Upper lobe of left lung (tissue), 6 donors: ENCODE measurements at places on chromosomes 2 and 18. TPM values are rescaled to one million over a fixed set of nuclear protein-coding genes. Genes with fewer than 3 reads are reported as not detected.

DNA sequence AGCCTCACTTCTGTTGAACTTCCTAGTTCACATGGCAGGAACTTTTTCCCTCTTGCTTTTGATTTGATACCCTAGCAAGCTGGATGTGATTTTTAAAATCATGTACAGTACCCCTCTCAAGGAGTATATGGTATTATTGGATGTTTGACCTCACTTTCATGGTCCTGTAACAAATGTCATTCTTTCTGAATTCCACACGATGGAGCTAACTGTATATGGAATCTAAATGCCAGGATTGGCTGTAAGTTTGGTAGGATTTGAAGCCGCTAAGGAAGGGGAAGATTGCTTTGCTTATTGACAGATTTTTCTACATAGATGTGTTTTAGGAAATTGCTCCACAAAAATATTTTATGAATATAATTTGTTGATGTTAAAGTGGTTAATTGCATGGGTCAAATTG, 18.3 kb downstream of the MAIP1 start:
- no peak for DNase-seq

- DNase-seq, result no peak
Observed at GRCh38 chr18:13680612-13681011, 45.7 kb downstream of the FAM210A start.

Gene ANKRD30BL
- not detected for total RNA-seq

GRCh38 chr2:72940786-72941185, 23.5 kb downstream of the EMX1 start:
- DNase-seq, result no peak

GRCh38 chr2:174951745-174952144, 53.4 kb downstream of the CHN1 start:
- no peak for DNase-seq

GRCh38 chr2:98551316-98551715, 57.0 kb downstream of the COA5 start:
- no peak for DNase-seq

GRCh38 chr2:146503366-146503765, 1341.5 kb upstream of the ACVR2A start:
- DNase-seq, result no peak

GRCh38 chr2:174334278-174334715, 457 bp upstream of the SP9 start:
- no peak for DNase-seq

- DNase-seq, result no peak
Observed at GRCh38 chr2:85242321-85242720, 85.5 kb downstream of the TGOLN2 start.

DNA sequence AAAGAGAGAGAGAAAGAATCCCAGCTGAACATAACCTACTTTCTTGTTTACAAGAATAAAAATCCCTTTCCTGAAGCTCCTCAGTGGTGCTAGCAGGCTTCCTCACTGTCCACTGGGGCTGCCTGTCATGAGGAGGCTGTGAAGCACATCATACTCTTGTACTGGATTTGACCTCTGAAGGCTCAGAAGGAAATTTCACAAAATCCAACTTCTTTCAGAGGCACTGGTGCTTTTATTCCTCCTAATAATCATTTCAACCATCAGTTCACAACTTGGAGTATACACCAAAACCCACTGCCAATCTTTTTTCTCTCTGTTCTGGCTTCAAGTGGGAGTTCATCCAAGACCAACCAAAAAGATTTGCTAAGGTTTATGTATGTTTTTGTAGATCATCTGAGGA, 48.5 kb downstream of the TMX3 start:
- DNase-seq, result no peak

Gene COPS9
- total RNA-seq, result 97.2 TPM

DNA sequence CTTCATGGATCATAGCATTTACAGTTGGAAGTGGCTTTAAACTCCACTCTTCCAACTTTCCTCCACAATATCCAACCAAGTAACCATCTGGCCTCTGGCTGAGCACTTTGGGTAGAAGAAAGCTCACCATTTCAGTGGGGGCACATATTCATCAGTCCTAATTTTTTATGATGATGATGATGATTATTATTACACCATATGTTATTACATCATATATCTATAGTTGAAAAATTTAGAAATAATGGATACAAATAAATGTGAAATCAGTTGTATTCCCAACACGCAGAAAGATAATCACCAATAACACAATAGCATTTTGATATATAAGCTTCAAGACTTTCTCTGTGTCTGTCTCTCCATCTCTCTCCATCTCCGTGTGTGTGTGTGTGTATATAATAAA, 26.6 kb upstream of the ZCCHC2 start:
- no peak for DNase-seq

Gene ODC1
- 3.1 TPM for total RNA-seq

DNA sequence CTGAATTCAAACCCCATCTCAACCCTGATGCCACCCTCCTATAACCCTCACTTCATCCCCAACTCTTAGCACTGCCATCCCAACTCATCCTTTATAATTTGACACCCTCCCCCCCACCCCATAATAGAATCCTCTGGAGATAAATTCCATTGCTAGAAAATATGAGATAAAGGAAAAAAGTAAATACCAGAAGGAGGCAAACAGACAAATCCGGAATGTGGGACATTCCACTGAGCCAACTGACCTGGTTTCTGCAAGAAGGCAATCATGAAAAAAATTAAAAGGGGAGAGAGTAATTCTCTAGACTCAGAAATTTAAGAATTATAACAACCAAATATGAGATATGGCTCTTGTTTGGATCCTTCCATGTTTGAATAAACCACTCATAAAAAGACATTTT, 132.4 kb downstream of the CYP26B1 start:
- no peak for DNase-seq

Gene C2orf80
- total RNA-seq, result not detected

DNA sequence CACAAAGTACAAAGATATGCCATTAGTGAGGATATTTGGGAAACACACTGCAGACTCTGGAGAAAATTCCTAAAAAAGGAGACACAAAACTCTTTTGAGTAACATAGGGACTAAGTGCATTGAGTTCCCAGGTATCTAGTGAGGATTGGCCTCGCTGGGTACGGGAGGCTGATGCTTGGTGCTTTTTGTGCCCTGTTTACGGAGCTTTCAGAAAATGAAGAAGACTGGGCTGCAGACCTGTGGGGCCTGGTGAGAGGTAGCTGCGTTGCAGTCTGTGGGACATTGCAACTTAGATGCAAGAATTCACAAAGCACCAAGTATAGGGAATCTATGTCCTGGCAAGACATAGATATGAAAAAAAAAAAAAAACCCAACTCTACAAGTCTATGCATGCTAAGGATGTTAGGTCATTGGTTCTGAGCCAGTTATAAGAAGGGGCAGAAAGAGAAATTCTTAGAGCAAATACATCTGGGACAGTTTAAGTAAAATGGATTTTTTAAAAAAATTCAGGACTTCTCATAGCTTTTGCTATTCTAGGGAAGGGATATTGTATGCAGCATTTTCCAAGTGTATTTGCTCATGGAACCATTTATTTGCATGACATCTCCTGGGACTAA, 156.0 kb downstream of the SLC4A3 start:
- DNase-seq, result no peak

GRCh38 chr18:69358212-69358895, 42.3 kb upstream of the DOK6 start:
- DNase-seq, result no peak

Gene SIX3
- not detected for total RNA-seq

Gene CFLAR
- total RNA-seq, result 1,189 TPM

- no peak for DNase-seq
Observed at GRCh38 chr18:46060359-46060841, 11.7 kb downstream of the PSTPIP2 start.

Gene PLCD4
- total RNA-seq, result 0.40 TPM

DNA sequence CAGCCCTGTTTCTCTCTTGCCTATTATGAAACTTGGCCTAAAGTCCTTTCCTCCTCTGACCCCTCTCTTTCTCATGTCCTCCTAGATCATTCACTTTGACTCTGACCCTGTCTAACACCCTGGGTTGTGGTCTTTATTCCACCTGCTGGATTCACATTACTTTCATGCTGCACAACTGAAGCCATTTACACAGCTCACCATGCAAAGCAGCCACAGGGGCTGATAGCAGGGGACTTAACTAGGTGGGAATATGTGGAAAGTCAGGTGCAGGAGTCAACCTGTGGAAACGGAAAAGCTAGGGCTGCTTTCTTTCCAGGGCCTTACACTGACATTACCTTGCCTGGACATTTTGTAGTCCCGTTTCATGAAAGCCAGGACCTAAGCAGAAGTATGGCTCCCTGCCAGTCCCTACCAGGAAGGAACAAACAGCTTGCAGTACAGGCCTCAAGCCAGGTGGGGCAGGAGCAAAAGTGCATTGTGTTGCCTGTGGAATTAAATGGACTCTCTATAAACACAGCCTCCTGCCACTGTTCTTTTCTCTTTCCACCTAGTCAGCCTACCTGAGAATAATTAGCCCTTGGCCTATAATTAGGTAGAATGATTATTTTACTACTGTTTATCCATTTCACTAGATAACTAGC, 11.8 kb downstream of the MAPRE3 start:
- no peak for DNase-seq

Gene TTR
- not detected for total RNA-seq

- DNase-seq, result no peak
Observed at GRCh38 chr2:85273738-85274731, 53.8 kb downstream of the TGOLN2 start.

DNA sequence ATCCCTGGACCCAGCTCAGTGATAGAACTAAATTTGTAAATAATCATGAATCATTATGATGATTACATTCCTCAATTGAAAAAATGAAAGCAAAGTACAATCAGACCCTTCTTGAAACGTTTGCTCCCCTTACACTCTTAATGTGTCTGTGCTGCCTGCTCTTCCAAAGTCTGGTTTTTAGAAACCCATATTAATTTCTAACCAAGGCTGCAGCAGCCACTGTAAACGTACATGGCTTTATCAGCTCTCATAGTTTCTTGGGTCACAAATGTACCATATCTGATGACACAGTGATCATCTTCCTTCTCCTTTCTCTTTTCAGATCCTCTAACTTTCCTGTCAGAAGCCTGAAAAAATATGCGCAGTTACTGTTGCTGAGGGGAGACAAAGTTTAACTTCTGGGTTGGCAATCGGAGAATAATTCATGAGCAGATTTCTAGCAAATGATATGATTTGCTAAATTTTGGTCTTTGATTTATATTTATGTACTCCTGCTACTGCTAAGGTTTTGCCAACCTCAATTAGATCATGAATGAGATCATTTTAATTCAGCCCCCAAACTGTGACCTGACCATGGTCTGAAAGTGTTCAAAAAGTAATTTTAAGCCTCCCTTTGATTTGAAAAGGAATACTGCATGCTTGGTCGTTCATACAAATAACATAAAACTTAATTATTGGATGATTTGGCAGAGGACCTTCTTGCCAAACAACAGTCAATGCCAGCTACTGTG, 12.3 kb downstream of the ZEB2 start:
- DNase-seq, result no peak

GRCh38 chr2:29618024-29618423, 303.4 kb downstream of the ALK start:
- no peak for DNase-seq

Gene SUCLG1
- total RNA-seq, result 56.1 TPM

GRCh38 chr2:105127289-105127915, 89.5 kb downstream of the MRPS9 start:
- no peak for DNase-seq

- DNase-seq, result no peak
Observed at GRCh38 chr2:177434475-177434874, 41.9 kb downstream of the AGPS start.

DNA sequence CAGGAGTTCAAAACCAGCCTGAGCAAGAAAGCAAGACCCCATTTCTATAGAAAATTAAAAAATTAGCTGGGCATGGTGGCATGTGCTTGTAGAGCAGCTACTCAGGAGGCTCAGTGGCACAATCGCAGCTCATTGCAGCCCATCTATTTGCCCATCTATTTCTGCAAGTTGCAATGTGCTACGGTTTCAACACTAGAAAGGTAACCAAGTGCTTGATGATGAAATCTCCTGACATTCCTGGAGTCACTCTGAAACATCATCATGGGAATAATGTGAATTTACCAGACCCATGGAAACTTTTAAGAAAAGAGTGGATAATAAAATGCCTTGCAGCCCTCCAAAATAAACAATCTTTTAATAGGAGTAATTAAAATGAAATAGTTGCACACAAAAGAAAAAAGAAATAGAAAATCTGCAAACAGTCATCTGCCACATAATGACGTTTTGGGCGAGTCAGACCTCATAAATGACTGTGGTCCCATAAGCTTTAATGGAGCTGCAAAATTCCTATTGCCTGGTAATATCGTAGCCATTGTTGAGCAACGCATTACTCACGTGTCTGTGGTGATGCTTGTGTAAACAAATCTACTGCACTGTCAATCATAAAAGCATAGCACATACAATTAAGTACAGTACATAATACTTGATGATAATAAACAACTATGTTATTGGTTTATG, 46.6 kb upstream of the AMMECR1L start:
- no peak for DNase-seq

DNA sequence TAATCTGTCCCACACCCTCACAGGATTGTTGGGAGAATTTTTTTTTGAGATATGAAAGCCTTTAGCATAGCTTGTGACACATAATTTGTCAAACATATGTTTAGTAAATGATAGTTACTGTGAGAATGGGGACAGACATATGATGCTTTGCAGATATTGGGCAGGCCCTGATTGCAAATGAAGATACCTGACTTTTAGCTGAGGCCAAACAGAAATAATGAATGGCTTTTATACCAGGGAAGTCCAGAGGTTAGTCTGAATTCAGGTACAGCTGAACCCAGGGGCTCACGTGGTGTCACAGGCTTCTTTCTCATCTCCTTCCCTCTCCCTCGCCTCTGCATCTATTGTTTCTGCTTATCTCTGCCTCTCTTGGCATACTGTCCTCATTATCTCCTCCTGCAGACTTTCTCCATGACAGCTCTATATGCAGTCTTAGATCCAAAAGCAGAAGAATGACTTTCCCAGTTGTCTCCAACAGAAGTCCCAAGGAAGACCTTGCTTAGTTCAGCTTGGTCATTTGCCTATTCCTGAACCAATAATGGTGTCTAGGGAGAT, 4.9 kb upstream of the WNT10A start:
- no peak for DNase-seq

DNA sequence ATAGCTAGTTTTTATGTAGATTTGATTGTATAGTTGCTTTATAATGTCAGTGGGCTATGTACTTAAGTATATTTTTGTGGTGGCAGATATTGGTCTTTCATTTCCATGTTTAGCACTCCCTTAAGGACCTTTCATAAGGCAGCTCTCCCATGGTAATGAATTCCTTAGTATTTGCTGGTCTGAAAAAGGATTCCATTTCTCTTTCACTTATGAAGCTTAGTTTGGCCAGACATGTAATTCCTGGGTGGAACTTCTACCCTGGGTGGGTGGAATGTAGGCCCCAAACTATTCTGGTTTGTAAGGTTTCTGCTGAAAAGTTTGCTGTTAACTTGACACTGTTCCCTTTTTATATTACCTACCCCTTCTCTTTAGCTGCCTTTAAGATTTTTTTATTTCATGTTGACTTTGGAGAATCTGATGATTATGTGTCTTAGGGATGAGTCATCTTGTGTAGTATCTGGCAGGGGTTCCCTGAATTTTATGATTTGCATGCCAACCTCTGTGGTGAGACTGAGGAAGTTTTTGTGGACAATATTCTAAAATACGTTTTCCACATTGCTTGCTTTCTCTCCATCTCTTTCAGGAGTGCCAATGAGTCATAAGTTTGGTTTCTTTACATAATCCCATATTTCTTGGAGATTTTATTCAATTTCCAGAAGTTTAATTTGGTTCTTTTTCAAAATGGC, 65.4 kb upstream of the VRK2 start:
- DNase-seq, result no peak

Gene CDK5R2
- total RNA-seq, result not detected

- no peak for DNase-seq
Observed at GRCh38 chr2:128502200-128502599, 183.5 kb upstream of the HS6ST1 start.
